ENCODE measurements at places on chromosomes 4 and X. TPM values are rescaled to one million over a fixed set of nuclear protein-coding genes. Genes with fewer than 3 reads are reported as not detected.

DNA sequence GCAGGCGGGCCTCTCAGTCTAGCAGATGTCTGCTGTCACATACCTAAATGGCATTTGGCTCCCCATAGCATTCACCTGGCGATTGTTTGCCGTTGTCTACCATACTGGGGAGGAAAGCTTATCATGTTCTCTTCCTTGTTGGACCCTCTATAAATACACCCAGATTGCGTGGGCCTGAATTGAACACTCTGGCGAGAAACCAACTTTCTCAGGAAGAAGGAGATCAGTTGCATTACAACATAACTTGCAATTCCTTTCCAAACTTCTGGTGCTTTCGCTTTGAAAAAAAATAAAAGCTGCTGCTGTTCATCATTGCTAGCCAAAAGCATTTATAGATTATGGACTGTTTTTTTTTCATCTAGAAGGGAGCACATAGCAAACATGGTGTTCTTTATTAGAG is 230.0 kb upstream of the GPC4 start:
- DNase-seq: no peak

DNA sequence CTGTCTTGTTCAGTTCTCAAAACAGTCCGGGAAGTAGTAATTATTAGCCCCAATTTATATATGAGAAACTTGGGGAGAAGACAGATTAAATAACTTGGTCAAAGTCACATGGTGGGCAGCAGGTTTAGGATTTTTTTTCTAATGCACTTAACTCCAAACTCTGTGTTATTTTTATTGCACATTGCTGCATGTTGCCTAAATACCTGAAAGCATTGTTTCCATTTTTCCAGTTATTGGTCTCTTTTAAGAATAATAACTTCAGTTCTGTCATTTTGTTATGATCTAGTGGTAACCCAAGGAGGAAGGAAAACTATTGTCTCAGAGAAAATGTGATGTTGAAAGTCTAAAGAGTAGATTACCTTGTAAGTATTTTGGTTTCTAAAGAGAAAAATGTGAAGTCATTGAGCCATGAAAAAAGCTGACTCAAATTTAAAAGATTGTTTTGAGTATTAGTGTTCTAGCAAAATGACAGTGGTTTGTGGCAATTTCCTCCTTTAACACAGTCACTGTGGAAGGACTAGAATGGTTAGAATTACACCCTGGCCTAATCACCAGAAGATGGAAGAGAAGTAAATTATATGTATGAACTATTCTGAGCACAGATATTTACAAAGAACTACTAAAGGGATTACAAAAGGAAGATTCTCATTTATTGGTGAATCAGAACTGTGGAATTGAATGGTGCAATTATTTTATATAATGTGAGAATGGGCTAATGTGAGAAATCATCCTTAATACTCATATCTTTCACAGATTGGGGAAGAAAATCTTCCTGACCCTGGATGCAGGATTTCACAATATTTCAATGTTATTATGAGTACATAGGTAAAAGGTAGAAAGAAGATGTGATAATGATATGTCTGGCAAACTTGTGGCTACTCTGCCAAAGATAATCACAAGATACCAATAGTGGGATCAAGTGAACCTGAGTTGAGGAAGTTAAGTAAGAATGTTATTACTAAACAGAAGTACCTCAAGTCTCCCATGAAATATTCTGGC is 21.7 kb upstream of the CXCL8 start:
- no peak for DNase-seq

- DNase-seq: no peak
Measured at GRCh38 chrX:133670383-133670782, 255.1 kb upstream of the GPC4 start.

- DNase-seq: no peak
Measured at GRCh38 chr4:126969360-126970235, 663.2 kb upstream of the INTU start.

Gene GLOD5
- not detected for total RNA-seq

GRCh38 chr4:166493924-166494345 is 620.9 kb downstream of the TLL1 start:
- no peak for DNase-seq

DNA sequence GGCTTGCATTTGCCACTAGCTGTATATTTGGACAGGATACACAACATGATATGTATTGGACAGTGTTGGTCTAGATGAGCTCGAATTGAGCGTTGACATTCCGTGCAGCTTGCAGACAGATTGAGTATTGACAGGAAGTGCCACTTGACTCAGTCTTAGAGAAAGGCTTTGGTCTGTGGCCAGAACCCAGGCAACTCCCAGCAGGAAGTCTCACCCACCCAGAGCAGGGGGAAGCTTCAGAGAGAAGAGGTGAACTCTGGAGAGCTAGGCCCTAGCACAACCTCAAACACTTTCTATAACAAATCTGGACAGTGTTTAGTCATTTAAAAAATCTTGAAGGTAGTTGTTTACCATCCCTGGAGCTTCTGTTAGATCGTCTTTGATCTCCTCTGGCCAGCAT is 280.5 kb downstream of the FBXW7 start:
- DNase-seq: no peak
